ENCODE measurements at places on chromosomes 16 and 17.

GRCh38 chr16:28259091-28259780, 33.1 kb upstream of the SBK1 start:
- DNase-seq, result no peak

DNA sequence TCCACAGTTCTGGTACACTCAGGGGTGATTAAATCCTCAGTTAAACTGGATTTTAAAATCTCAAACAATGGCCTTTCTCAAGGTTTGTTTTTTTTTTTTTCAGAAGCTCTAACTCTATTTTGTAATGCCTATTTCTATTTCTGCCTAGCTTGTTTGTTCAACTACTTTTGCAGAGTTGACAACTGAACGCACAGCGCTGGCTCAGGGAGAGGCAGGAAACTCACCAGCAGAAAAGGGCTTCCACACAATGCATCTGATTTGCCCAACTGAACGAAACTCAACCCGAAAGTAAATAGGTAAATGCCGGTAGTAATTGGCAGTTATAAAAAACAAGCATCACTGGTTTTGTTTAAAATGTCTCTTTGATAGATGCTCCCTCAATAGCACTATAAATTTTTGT, 52.7 kb upstream of the CNEP1R1 start:
- no peak for DNase-seq

DNA sequence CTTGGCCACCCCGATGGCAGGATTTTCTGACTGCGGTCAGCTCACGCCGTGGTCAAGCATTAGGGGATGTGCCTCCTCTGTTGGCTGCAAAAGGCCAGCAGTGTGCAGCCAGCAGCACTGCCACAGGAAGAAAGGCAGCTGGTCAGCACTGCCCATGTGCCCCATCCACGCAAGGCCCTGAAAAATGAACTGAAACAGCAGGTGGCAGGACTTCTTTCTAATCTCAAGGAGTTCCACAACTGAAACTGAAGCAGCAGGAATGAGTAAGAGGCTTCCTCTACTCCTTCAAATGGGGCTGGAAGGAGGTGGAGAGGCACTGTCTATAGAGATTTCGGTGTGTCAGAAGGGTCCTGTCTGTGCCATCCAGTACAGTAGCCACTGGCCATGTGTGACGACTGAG, 3.2 kb downstream of the ZNF500 start:
- no peak for DNase-seq

DNA sequence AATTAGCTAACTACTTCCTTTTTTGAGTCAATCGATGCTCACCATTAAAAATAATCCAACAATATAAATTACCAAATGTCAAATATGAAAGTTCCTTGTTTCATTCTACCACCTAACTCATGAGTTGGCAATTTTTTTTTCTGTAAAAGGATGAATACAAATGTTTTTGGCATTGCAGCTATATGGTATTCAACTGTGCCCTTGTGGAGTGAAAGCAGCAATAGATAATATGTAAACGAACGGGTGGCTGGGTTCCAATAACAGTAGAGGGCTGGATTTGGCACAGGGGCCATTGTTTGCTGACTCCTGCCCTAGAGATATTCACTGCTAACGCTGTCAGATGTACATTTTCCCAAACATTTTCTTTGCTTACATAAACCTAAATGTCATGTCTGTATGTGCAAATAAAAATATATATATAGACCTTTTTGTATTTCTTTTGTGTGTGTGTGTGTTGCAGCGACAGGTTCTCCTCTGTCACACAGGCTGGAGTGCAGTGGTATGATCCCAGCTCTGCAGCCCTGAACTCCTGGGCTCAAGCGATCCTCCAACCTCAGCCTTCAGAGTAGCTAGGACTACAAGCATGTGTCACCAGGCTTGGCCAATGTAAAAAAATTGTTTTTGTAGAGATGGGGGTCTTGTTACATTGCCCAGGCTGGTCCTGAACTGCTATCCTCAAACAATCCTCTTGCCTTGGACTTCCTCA, 73.9 kb downstream of the RPGRIP1L start:
- DNase-seq, result no peak

DNA sequence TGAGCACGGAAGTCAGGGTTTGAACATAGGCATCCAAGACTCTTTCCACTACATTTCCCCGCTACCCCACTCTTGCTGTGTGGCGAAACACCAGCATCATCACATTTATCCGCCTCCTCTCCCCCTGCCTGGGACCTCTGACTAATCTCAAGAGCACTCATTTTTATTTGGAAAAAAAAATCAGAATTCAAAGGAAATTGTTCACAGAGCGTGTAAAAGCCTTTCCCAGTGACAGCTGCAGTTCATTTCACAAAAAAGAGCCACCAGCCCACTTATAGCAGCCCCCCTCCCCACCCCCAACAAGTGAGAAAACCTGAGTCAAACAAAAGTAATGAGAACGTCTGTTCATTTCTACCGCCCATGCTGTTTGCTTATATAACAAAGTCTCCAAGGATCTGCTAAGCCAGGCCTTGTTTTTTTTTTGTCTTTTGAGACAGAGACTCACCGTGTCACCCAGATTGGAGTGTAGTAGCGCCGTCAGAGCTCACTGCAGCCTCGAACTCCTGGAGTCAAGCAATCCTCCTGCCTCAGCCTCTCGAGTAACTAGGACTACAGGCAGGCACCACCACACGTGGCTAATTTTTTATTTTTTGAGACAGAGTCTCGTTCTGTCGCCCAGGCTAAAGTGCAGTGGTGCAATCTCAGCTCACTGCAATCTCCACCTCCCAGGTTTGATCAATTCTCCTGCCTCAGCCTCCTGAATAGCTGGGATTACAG, 48.3 kb upstream of the HAPSTR1 start:
- DNase-seq, result no peak
